ENCODE measurements at places on chromosomes 7 and 10.

DNA sequence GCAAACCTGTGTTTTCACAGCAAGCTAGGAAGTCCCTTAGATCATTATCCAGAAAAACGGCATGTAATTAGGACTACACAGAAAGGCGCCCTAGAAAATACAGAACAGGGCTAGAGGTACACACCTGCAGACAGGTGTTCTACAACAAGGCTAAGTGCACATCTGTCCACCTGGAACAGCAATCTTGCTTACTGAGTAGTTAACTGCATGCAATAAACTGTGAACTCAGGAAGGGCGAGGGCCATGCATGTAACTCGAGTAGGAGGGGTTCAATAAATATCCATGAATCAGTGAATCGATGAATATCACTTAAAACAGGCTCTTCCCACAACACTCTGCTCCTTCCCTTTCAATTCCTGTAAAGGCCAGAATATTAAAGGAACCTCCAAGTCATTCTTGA lies 22.0 kb downstream of the FAM171A1 start:
- no peak for DNase-seq

DNA sequence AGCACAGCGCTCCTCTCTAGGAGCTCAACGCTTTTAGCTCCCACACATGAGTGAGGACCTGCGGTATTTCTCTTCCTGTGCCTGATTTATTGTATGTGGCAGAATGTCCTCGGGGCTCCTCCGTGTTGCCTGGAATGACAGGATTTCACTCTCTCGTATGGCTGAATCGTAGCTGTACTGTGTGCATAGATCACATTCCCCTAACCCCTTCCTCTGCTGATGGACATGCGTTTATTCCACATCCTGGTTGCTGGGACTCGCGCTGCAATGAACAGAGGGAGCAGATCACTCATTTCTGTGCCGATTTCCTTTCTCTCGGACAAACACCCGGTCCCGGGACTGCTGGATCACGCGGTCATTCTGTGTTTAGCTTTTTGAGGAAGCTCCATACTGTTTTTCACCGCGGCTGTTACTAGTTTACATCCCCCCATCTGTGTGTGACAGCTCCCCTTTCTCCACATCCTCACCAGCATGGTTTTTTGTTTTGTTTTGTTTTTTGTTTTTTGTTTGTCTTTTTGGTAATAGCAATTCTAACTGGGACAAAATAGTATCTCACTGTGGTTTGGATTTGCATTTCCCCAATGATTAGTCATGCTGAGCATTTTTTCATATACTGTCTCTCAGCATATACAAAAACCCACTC lies 76.3 kb downstream of the FOXL3 start:
- no peak for DNase-seq

GRCh38 chr10:18738835-18739234 lies 79.6 kb downstream of the ARL5B start:
- DNase-seq, result no peak

DNA sequence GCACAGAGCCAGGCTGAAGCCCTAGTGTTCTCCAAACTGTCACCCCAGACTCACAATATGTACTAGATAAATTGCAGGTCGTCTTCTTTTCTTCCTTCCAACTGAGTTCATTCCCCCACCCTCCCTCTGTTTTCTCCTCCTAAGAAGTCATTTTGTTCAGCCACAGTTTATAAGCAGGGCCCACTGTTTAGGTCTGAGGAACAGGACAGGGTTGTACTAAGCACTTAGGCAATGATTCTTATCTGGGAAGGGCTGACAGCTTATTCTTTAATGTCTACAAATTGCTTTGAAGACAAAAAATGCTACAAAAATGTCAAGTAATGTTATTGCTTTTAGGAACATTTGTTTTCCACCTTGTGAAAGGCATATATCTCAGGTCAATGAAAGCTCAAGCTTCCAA lies 59.1 kb downstream of the CDC123 start:
- DNase-seq, result no peak

Measured in stimulated activated CD8-positive, alpha-beta memory T cell treated with anti-CD3 and anti-CD28 coated beads, Interleukin-15, amount 100 ng/mL, for 24 hours (primary cell).